ENCODE measurements at places on chromosomes 6 and 20. TPM values are rescaled to one million over a fixed set of nuclear protein-coding genes. Genes with fewer than 3 reads are reported as not detected.

- no peaks in the 10 kb centered on the region for H3K4me1 ChIP-seq
- H3K36me3 ChIP-seq, result no peaks in the 10 kb centered on the region
- H3K27me3 ChIP-seq, result peaks cover 12% of the 10 kb centered on the region
- H3K27ac ChIP-seq, result no peak overlapping the region
These were observed 215.0 kb downstream of the SLC24A3 start for GRCh38 chr20:19427480-19427879.

DNA sequence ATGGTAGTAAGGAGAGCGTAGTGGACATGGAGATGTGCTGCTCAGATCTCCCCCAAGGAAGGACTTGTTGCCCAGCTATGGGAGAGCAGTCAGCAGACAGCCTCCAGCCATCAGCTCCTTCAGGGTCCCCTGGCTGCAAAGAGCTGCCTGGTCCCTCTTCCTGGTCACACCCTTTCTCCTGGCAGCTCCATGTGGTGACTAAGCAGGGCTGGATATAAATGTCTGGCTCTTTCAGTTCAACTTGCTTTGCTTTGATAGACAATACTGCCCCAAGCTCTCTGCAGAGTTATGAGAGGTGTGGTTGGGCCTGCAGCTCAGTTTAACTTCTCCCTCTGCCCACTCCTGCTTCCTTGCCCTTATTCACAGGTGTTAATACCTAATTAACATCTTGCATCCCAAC, 64.1 kb upstream of the DDR1 start:
- no peak overlapping the region for H3K4me3 ChIP-seq
- peak overlapping the region; percentile 85 for H3K27ac ChIP-seq
- no peaks in the 10 kb centered on the region for H3K27me3 ChIP-seq

DNA sequence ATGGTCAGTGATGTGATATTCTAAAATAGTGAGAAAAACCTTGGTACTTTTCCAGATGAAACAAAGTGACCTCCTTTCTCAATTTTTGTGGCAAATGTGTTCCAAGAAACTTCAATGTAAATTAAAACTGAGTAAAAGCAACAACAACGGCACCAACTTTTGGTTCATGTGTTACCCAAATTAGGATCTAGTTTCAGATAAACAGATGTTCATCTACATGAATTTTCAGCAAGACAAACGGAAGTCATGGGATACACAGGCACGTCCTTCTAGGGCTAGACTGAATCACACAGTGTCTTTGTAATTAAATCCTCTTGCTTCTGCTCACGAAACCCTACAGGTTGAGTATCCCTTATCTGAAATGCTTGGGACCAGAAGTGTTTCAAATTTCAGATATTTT, 915.2 kb downstream of the TFAP2A start:
- no peaks in the 10 kb centered on the region for H3K36me3 ChIP-seq
- H3K27me3 ChIP-seq, result no peaks in the 10 kb centered on the region
- H3K27ac ChIP-seq, result no peak overlapping the region
- H3K4me3 ChIP-seq, result no peak overlapping the region

- H3K36me3 ChIP-seq, result peaks cover 5% of the 10 kb centered on the region
- H3K4me3 ChIP-seq, result no peak overlapping the region
- H3K4me1 ChIP-seq, result no peaks in the 10 kb centered on the region
- H3K27me3 ChIP-seq, result no peaks in the 10 kb centered on the region
- DNase-seq, result no peak
- no peak overlapping the region for H3K27ac ChIP-seq
These were observed 42.2 kb downstream of the TBC1D7 start for GRCh38 chr6:13286181-13286580.

GRCh38 chr6:122730775-122731386, 48.6 kb upstream of the FABP7 start:
- no peak overlapping the region for H3K4me3 ChIP-seq
- H3K27me3 ChIP-seq, result no peaks in the 10 kb centered on the region
- no peaks in the 10 kb centered on the region for H3K36me3 ChIP-seq
- no peaks in the 10 kb centered on the region for H3K4me1 ChIP-seq

GRCh38 chr6:2410656-2411380, 165.4 kb upstream of the GMDS start:
- H3K27ac ChIP-seq, result no peak overlapping the region
- no peaks in the 10 kb centered on the region for H3K4me1 ChIP-seq
- no peaks in the 10 kb centered on the region for H3K36me3 ChIP-seq
- no peaks in the 10 kb centered on the region for H3K27me3 ChIP-seq
- H3K4me3 ChIP-seq, result no peak overlapping the region

GRCh38 chr20:33407251-33407650, 5.9 kb upstream of the CDK5RAP1 start:
- H3K27me3 ChIP-seq, result no peaks in the 10 kb centered on the region
- no peak overlapping the region for H3K27ac ChIP-seq
- H3K4me1 ChIP-seq, result peaks cover 4% of the 10 kb centered on the region
- H3K4me3 ChIP-seq, result no peak overlapping the region

DNA sequence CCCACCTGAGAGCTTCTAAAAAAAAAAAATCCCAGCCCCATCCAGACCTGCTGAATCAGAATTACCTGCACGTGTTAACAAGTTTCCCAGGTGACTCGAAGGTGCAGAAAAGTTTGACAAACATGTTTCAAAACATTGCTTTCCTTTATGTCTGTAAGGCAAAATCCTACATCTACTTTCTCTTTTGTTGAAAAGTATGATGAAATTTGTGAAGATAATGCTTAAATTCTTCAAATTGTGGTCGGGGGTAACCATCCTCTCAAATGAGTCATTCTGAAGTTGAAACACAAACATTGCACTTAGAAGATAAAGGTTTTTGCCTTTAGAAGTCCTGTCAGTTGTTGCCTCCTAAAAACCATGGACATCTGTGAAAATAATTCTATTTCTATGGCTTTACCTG, 429.7 kb downstream of the EPHA7 start:
- no peaks in the 10 kb centered on the region for H3K36me3 ChIP-seq
- no peaks in the 10 kb centered on the region for H3K27me3 ChIP-seq
- H3K27ac ChIP-seq, result no peak overlapping the region

The ZC3H12D gene
- total RNA-seq, result 0.20 TPM

The ARFGAP1 gene
- total RNA-seq, result 146 TPM

The ADIG gene
- total RNA-seq, result not detected

The KLHDC3 gene
- total RNA-seq, result 95.7 TPM

The CAGE1 gene
- not detected for total RNA-seq

The RCAN2 gene
- 2.2 TPM for total RNA-seq

The ZNF391 gene
- 3.7 TPM for total RNA-seq

Data from Calu3 (cell line).